PC-3 (cell line): ENCODE measurements at places on chromosomes 1 and 21. TPM values are rescaled to one million over a fixed set of nuclear protein-coding genes. Genes with fewer than 3 reads are reported as not detected.

BRINP3 gene
- total RNA-seq: not detected in 2 replicates

CSF3R gene
- total RNA-seq: not detected in 2 replicates

DNA sequence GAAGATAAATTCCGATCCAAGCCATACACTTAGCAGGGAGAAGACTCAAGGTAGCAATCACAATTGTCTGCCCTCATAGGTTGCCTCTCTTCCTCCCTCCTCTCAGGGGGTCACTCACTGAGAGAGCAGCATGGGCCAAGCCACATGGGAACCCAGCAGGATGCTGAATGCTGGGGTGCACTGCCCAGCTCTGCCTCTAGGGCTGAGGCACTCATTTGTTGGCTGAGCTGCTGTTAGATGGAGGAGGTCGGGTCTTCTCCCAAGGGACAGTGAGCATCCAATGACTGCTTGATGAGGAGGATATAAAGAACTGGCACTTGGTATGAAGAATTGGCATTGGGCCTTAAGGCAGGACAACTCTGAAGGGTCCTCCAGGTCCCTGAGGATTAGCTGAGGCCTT, 418.8 kb downstream of the SIPA1L2 start:
- no peaks in the 10 kb centered on the region for H3K27me3 ChIP-seq
- no peak overlapping the region for H3K4me3 ChIP-seq
- DNase-seq: peak; percentile 28
- no peak overlapping the region for H3K27ac ChIP-seq
- no peaks in the 10 kb centered on the region for H3K36me3 ChIP-seq

GRCh38 chr21:26967062-26967913, at the start of gene ADAMTS5:
ADAMTS5 (minus strand) TSS chr21:26967088; CDS start chr21:26966391, 697 bp downstream.
- H3K27me3 ChIP-seq: peaks cover 18% of the 10 kb centered on the region
- no peaks in the 10 kb centered on the region for H3K4me1 ChIP-seq
- DNase-seq: peak; percentile 14

DNA sequence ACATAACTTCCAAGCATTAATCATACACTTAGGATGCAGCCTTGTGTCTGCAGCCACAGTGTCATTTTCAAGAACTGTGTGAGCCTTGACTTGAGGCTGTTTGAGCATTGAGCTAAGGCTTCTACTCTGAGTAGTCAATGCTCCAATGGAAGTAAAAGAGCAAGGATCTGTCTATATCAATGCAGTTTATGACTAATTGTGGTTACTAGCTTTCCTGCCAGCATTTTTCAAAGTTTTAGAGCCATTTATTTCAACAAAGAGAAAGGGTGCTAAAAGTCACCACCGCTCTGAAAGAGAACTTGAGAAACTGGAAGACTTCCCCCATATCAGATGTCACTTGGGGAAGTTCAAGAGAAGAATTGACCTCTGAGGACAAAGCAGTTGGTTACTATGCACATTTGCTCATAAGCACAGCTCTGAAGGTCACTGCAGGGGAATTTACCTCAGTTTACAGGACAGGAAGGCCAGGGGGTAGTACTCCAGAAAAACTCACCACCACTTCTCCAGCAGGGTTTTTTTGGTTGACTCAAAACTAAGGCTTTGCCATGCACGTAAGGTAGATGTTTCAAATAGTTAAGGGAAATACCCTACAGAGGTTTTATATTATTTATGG, 24.5 kb upstream of the RGS1 start:
- no peaks in the 10 kb centered on the region for H3K27me3 ChIP-seq
- no peak overlapping the region for H3K4me3 ChIP-seq
- peak; percentile 89 for DNase-seq
- H3K4me1 ChIP-seq: peaks cover 17% of the 10 kb centered on the region
- no peaks in the 10 kb centered on the region for H3K36me3 ChIP-seq

GRCh38 chr1:153556348-153556747, 7.3 kb upstream of the S100A3 start:
- H3K4me3 ChIP-seq: no peak overlapping the region
- no peaks in the 10 kb centered on the region for H3K36me3 ChIP-seq
- no peak for DNase-seq
- H3K27me3 ChIP-seq: no peaks in the 10 kb centered on the region

DNA sequence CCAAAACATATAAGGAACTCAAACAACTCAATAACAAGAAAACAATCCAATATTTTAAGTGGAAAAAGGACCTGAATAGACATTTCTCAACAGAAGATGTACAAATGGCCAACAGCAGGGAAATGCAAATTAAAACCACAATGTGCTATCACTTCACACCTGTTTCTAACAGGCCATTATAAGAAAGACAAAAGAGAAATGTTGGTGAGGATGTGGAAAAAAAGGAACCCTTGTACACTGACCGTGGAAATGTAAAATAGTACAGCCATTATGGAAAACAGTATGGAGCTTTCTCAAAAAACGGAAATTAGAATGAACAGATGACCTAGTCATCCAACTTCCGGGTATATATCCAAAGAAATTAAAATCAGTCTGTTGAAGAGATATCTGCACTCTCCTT, 37.8 kb upstream of the CD2 start:
- H3K27me3 ChIP-seq: no peaks in the 10 kb centered on the region
- no peak overlapping the region for H3K27ac ChIP-seq
- H3K4me3 ChIP-seq: no peak overlapping the region
- no peak for DNase-seq

PIGM gene
- total RNA-seq: 6.7 and 6.9 TPM in 2 replicates

DNA sequence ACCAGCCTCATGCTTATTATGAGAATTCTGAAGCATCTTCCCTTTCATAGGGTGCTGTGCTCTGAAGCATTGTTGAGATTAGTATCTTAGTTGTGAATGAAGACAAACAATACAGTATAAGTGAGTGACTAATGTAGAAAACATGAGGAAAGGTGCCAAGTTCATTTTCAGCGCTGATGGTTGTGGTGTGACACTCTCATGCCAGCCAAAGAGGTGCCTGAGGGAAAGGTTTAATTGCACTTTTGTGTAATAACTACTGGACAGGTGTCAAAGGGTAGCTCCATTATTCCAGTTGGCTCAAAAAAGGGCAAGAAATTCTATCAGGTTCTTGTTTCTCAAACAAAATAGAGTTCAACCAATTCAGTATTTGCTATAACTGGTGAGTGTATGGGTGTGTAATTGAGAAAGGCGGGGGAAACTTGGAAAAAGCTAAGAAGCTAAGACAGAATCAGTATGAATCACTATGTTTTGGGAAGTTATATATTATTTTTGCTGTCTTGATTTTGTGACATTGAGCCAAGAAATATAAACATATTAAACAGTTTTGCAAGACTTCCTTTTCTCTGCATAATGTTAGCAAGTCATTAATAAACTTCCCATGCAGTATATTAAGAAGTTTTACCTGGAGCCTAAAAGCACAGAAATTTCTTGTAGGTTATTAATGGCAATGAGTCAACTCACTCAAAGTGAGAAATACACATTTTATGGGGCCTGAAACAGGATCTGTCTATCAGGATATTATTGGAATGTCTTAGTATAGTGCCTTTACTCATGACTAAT, 31.8 kb downstream of the KCNK2 start:
- DNase-seq: peak; percentile 98
- H3K4me3 ChIP-seq: peak overlapping the region; percentile 20; the same call in 1 of the 2 replicates

DNA sequence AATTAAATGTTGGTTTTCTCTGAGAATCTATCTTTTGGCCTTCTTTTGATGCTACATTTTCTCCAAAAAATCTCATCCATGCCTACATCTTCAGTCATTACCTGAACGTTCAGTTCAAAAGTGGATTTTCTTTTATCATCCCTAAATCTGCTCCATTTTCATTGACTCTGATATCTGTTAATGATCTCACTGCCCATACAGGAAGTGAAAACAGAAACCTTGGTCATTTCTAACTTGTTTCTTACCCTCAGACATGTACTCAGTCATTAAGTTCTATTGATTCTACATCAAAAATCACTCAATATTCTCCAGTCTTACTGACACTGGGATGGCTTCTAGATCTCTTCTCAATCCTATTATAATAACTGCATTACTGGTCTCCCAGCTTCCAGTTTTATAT, 22.7 kb downstream of the PRKACB start:
- H3K4me3 ChIP-seq: no peak overlapping the region
- no peak for DNase-seq
- H3K27ac ChIP-seq: no peak overlapping the region
- no peaks in the 10 kb centered on the region for H3K36me3 ChIP-seq
- no peaks in the 10 kb centered on the region for H3K27me3 ChIP-seq

- no peak overlapping the region for H3K27ac ChIP-seq
- no peak for DNase-seq
- H3K4me3 ChIP-seq: no peak overlapping the region
- no peaks in the 10 kb centered on the region for H3K36me3 ChIP-seq
- peaks cover 8% of the 10 kb centered on the region; the same call in 1 of the 2 replicates for H3K4me1 ChIP-seq
Observed at GRCh38 chr1:174197547-174197946, 38.2 kb downstream of the RABGAP1L start.

PAX7 gene
- total RNA-seq: not detected in 2 replicates
